Cortex of kidney (tissue), 1 donor: ENCODE measurements at places on chromosomes 5 and 9.

GRCh38 chr5:158925314-158925713, 174.4 kb downstream of the EBF1 start:
- no peak for DNase-seq

DNA sequence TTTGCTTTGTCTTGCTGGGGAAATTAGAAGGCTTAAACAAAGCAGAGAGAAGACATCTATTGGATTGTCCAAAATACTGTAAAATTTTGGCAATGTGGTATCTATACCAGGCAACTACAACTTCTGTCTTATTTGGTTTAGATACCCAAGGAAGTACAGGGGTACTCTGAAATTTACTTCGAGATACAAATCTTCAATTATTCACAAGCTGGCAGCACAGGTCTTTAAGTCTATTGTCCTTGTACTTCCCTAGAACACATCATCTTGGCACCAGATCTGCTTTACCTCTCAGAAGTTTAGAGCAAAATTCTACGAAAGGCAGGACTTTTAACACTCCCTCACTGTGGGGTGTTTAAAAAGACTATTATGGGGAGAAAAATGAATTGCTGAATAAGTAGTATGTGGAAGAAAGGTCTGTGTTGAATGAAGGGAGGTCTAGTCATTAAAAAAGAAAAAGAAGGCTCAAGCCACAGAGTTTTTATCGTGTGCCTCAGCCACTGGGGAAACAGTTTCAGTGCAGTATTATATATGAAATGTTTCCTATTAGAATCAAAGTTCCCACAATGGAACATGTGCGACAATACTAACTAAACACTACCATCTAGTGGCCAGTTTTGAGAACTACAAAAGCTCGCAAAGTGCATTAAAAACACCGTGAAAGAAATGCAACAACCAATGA, 93.7 kb downstream of the PDE4D start:
- DNase-seq = no peak

- DNase-seq = no peak
Measured at GRCh38 chr5:99453196-99453595, 524.4 kb upstream of the CHD1 start.

DNA sequence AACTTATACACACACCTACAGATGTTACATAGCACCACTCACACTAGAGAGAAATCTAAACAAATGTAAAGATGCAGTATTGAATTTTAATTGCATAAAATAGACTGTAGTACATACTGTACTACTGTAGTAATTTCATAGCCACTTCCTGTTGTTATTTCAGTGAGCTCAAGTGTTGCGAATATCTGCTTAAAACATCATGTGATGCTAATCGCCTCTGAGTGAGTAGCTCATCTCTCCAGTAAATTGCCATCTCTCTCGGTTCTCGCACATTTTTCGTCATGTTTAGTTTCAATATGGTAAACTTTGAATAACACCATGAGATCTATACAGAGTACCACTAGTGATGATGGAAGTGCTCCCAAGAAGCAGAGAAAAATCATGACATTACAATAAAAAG, 22.0 kb upstream of the ARHGEF28 start:
- no peak for DNase-seq

DNA sequence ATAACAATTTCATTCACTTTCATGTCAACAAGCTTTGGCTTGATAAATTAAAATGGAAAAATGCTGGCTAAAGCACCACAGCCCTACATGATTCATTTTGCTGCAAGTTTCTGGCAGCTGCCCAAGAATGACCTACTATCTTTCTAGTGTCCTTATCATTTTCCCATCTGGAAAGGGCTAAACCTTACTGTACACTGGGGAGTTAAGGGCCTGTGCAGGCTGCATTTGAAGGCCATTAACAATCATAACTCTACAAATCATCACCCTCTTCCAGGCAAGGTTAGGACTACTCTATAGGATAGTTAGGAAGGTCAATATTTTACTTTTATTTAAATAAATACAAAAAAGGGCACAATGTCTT, 579.7 kb upstream of the ZNF608 start:
- DNase-seq = no peak

- DNase-seq = no peak
Measured at GRCh38 chr9:131676431-131676972, 63.4 kb downstream of the RAPGEF1 start.

DNA sequence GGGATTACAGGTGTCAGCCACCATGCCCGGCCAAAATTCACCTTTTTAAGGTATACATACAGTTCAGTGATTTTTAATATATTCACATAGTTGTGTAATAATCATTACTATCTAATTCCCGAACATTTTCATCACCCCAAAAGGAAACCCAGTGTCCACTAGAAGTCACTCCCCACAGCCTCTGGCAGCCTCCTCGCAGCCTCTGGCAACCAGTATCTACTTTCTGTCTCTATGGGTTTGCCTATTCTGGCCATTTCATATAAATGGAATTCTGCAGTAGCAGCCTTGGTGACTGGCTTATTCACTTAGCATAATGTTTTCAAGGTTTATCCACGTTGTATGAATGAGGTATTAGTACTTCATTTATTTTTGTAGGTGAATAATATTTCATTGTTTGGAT, 59.0 kb downstream of the UBAP1 start:
- no peak for DNase-seq

DNA sequence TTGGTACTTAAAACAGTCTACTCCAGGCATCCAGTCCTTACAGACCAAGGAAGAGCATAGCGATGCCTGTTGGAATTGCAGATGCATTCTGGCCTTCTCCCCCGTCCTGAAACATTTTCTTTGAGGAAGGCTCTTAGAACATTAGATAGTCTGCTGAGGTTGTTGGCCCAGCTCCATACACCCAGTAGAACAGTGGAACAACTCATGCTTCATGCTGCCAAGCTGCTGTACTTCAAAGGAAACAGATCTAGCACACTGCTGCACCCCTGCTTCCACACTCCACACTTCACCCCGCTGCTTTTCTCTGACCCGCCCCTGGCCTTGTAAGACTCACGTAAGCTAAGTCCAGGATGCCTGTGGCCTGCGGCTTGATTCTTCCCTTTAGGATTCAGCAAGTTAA, 33.4 kb upstream of the NCS1 start:
- DNase-seq = no peak

DNA sequence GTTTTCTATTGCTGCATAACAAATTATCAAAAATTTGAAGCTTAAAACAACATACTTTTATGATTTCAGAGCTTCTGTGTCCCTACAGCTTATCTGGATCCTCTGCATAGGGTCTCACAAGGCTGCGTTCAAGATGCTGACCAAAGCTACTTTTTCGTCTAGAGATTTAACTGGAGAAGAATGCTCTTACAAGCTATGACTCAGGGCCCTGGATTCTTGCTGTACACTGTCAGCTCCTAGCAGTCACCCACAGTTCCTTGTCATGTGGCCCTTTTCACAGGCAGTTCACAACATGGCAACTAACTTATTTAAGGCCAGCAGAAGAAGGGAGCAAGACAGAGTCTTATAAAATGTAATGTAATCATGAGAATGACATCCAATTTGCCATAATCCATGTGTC, 70.8 kb upstream of the FAM174A start:
- DNase-seq = no peak

- DNase-seq = no peak
Measured at GRCh38 chr5:89827359-89827758, 582.2 kb downstream of the CETN3 start.

GRCh38 chr9:93329629-93330280, 121.7 kb upstream of the FAM120A start:
- DNase-seq = no peak

- no peak for DNase-seq
Measured at GRCh38 chr9:3906437-3907213, 380.8 kb upstream of the RFX3 start.

DNA sequence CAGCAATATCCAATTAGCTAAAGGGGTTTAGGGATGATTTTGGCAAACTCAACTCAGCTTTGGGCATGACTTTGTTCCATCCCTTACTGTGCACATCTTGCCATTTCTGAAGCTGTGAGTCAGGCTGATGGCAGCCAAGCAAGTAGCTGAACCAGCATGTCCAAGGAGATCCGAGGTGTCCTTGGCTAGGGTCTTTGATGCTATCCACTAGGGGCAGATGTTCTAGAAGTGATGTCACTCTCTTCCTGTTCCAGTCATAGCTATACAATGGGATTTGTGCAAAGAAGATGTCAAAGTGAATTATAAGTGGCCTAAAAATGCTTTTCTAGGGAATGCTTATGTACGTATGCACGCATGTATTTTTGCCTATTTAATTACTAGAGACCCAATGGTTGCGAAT, 160.8 kb upstream of the PAPPA start:
- no peak for DNase-seq

DNA sequence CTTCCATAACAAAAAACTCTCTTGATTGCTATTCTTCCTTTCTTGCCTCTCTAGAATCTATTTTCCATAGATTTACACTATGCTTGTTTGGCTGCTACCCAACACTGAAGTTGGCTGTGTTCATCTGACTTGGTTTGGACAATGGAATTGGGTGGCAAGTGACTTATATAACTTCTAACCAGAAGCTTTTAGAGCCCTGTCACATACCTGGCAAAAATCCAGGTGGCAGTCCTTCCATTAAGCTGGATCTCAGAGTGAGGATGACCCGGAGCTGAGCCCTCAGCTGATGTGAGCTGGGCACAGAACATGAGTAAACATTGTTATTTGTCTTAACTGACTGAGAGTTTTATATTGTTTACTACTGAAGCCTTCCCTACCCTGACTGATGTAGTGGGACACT, 225.7 kb downstream of the TLR4 start:
- no peak for DNase-seq

- no peak for DNase-seq
Measured at GRCh38 chr9:110058304-110058953, 149.5 kb downstream of the C9orf152 start.

- DNase-seq = no peak
Measured at GRCh38 chr5:93573354-93574351, 7.4 kb downstream of the NR2F1-AS1 start.

- DNase-seq = no peak
Measured at GRCh38 chr5:61837788-61838187, 468.2 kb upstream of the KIF2A start.

DNA sequence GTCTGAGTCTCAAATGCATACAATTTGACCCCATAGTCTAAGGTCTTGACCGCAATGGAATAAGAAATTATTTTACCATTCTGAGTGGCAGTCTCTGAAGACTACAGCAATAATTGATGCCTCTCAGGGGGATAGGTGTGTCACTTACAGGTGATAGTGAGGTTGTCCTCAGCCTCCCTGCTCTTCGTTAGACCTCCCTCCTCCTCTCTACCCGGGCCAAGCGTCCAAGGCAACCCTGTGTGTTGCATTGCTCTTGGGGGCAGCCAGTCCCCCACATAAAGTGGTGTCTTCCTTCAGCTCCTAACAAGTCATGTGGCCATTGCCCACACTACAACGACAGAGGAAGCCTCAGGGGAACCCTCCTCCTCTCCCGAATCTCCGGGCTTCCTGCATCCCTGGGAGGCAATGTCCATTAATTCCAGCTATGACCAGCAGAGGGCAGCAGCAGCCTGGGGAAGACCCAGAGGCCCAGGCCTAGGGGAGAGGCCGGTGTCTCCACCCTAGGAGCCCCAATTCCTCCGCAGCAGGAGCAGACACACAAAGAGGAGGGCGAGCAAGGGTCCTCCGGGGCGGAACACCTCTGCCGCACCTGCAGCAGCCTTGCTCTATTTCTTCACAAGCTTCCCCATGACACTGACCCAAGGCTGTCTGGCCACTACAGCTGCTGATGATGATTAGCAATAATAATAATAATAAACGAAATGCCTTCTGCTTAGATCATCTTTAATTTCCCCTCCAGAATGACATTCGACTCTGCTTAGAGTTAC, 134.8 kb downstream of the KCNIP1 start:
- DNase-seq = no peak

- no peak for DNase-seq
Measured at GRCh38 chr9:96460470-96460869, 10.5 kb downstream of the HABP4 start.

- no peak for DNase-seq
Measured at GRCh38 chr9:108634204-108634603, 221.6 kb downstream of the ACTL7B start.

- no peak for DNase-seq
Measured at GRCh38 chr9:37174247-37174646, 53.9 kb downstream of the ZCCHC7 start.

DNA sequence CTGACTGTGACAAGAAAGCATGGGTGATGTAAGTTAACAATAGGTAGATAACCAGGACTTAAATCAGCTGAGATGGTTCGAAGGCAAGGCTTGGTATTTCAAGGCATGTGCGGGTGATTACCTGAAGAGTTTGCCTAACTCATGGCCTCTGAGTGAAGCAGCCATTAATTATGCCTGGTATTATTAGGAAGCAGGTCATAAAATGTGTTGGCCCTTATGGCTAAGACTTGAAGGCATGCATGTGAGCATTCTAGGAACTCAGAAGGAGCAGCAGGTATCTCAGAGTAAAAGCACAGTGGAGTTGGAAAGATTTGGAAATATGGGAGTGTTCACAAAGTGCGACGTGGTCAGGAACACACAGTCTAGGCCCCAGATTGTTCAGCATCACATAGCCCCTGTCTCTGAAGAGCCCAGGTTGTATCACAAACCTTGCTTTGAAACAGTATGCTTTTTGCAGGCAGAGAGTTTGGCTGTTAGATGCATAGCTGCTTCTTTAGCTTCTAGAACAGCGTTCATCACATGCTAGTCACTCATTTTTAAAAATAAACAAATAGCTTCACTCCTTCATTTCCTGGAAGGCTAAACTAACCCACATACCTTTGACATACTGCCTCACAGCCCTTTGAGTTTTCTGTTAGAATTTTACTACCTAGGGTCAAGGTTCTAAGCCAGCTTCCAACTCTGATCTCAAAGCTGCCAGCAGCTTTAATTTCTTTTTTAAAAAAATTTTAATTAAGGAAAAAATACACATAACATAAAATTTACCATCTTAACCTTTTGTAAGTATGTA, 2.1 kb downstream of the HEXB start:
- DNase-seq = no peak

DNA sequence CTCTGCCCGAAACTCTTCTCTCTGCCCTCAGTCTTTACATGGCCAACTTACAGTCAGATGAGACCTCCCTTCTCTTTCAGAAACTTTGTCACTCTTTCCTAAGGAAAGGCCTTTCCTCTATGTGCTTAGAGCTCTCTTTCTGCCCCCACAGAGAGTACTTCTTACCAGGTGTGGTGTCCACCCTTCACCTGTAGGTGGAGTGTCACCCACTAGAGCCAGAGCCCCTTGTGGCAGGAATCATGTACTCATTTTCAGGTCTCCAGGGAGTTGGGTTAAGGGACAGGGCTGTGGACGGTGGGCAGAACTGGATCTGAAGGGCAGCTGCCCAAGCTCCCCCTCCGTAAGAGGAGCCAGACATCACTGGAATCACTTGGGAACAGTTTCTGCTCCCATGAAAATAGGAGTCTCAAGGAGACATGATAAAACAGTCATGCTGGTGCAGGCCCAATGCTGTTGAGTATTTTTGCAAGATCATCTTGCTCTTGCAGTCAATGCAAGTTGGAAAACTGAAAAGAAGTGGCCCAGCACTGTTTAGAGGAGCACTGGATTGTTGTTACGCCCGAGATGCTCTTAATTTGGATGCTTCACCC, 436.7 kb downstream of the ZSWIM6 start:
- no peak for DNase-seq

GRCh38 chr5:173829826-173830225, 58.3 kb upstream of the CPEB4 start:
- DNase-seq = no peak

- DNase-seq = no peak
Measured at GRCh38 chr5:107378218-107378899, 292.4 kb downstream of the EFNA5 start.
